ENCODE measurements at places on chromosomes 5 and 9.

GRCh38 chr5:64977779-64978178, 209.0 kb downstream of the CWC27 start:
- DNase-seq = no peak

- DNase-seq = no peak
Observed at GRCh38 chr9:27150746-27151406, 41.9 kb downstream of the TEK start.

GRCh38 chr9:136748666-136749611, 614 bp upstream of the LCN6 start:
- no peak for DNase-seq

DNA sequence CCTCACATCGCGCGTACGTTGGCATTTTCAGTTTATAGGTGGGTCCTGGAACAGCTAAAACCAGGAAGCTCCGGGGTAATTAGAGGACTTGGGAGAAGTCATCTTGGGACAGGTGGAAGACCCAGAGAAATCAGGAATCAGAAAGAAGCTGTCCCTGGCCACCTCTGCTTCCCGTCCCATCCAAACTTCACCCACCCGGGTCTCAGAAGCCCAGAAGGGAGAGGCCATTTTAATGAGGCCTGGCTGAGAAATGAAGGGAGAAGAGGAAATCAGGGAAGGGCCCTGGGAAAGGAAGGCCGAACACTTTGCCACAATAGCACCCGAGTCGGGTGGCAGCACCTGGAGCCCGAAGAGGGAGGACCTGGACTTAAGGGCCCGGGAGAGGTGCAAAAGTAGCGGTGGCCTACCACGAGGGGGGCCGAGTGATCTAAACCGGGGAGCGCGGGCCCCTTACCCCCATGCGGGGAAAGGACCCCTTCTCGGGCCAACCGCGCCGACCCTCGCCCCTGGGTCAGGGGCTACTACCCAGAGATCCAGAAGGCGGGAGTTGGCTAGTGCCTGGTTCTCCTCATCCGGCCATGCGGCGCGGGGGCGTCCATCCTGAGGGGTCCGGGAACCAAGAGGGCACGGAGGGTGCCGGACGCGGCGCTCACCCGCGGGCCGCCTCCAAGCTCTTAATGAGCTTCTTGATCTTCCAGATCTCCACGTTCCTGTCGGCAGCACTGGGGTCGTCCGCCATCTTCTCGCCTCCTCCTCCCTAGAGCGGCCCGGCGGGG, 668 bp downstream of the ETF1 start:
- peak; percentile 31 for DNase-seq

DNA sequence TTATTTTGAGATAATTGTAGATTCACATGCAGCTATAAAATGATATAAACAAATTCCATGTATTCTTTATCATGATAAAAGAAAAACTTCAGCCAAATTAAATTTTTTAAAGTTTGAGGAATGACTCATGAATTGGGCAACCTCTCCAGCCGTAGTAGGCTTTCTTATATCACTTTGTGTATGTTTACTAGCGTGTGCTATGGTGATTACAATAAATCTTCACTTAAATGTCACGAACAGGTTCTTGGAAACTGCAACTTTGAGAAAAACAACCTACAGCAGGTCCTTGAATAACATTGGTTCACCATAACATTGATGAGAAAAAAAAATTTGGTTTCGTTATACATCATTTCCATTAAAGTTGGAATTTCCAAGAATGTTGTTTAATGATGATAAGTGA, 730.9 kb upstream of the TYRP1 start:
- no peak for DNase-seq

DNA sequence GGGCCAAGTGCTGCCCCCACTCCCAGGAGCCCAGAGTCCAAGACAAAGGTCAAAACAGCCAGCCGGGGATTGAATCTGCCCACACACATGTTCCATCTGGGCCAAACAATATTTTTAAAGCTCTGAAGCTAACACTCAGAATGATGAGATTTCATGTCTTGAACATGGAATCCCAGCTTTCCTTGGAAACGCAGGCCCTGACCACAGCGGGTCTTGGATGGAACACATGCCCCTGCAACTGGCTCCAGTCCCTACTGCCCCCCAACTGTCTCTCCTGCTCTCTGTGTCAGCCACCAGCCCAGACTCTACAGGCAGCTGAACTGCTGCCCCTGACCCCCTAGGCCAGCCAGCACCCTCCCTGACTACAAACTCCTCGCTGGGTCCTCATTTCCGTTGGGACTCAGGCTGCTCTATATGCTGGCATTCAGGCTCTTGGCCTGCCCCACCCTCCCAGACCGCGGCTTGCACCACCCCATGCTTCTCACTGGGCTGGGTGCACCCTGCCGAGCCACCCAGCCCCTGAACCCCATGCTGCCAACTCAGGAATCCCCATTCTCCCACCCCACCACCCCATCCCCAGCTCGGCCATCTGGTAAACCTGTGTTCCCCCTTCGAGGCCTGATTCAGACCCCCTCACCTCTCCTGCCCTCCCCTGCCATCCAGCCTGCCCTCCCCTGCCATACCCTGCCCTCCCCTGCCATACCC, 71.7 kb downstream of the ADAMTS2 start:
- DNase-seq = no peak

GRCh38 chr5:40052808-40053207, 626.9 kb upstream of the PTGER4 start:
- no peak for DNase-seq

DNA sequence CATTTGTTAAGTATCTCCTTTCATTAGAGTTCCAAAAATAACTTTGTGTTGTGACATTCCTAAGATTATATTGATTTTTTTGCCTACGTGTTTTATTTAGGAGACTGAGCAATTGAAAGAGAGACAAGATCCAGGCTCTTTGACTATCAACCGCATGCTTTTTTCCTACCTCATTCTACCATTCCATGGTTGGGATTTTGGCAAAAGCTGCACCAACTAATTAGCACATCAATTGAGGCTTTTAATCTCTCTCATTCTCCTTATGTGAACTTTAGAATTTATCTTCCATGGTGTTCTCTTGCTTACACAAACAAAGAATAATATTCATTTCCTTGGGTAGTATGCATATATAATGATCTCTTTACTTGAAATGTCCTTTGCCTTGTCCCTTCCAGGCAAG, 338.7 kb upstream of the SMC2 start:
- no peak for DNase-seq

GRCh38 chr9:6230037-6230780, 14.6 kb downstream of the IL33 start:
- no peak for DNase-seq

- DNase-seq = no peak
Observed at GRCh38 chr5:36944607-36945225, 68.1 kb downstream of the NIPBL start.

DNA sequence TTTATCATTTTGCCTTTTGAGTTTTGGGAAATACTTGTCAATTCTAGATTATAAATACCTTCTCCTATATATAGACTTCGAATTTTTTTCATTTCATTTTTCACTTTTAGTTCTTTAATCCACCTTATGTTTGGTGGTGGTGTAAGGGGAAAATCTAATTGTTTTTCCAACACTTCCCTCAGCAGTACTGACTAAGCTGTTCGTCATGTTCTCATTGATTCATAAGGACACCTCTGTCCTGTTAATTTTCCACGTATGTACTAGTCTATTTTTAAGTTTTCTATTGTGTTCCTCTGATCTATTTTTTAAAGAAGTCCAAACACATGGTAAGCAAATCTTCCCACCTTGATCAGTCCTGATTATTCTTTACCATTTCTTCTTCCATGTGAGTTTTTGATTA, 254.2 kb downstream of the SYK start:
- DNase-seq = no peak

DNA sequence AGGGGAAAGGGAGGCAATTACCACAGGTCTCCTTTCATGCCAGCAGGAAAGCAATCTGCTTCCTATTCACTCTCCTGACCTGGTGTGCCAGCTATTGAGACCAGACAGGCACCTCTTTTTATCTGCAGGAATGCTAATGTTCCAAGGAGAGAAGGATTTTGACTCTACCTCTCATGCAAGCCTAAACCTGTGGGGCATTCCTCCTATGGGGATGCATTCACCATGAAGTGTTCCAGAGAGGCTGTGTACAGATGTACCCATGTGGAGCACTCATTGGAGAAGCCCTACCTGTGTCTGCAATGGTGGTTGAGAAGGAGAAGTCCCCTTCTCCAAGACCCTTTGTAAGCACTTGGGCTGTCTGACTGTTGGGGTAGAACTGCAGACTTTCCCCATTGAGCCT, 45.4 kb upstream of the EDIL3 start:
- no peak for DNase-seq

GRCh38 chr9:128703616-128704355, 1.5 kb downstream of the PKN3 start:
- DNase-seq = no peak

- no peak for DNase-seq
Observed at GRCh38 chr5:154993461-154993860, 20.1 kb upstream of the KIF4B start.

GRCh38 chr9:32571969-32572899, 725 bp downstream of the NDUFB6 start:
- DNase-seq = no peak

DNA sequence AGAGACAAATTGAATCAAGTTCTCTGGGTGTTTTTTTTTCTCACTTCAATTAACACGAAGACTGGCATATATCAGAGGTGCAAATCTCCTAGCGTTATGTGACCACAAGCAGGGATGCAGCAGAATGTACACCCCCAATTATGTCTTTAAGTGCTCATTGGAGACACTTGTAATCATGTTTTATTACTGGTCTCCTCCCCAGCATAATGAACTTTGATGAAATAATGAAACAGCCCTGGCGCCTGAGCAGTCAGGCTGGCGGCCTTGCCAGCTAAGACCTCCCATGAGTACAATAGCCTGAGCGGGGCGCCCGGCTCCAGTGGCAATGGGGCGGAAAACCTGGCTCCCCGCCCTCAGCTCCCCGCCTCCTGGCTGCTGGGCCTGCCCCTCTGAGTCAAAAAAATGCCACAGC, 209.4 kb upstream of the MSX2 start:
- no peak for DNase-seq

GRCh38 chr9:110714314-110714713, 45.7 kb downstream of the MUSK start:
- DNase-seq = no peak

Measured in activated gamma-delta T cell (primary cell).